ENCODE measurements at places on chromosomes 7 and 10.

DNA sequence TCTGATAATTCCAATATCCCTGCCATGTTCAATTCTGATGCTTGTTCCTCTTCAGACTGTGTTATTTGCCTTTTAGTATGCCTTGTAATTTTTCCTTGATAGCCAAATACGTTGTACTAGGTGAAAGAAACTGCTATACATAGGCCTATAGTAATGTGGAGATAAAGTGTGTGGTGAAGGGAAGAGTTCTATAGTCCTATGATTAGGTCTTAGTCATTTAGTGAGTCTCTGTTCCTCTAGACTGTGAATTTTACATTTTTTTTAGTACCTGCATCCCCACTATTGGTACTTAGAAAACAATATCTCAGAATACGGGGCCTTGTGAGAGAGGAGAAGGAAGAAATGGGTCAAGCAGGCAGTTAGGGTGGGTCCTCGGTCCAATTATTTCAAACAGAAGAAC is 59.6 kb upstream of the SEMA3E start:
- no peak for DNase-seq

GRCh38 chr10:118501171-118501570 is 94.3 kb downstream of the PRLHR start:
- DNase-seq = no peak

DNA sequence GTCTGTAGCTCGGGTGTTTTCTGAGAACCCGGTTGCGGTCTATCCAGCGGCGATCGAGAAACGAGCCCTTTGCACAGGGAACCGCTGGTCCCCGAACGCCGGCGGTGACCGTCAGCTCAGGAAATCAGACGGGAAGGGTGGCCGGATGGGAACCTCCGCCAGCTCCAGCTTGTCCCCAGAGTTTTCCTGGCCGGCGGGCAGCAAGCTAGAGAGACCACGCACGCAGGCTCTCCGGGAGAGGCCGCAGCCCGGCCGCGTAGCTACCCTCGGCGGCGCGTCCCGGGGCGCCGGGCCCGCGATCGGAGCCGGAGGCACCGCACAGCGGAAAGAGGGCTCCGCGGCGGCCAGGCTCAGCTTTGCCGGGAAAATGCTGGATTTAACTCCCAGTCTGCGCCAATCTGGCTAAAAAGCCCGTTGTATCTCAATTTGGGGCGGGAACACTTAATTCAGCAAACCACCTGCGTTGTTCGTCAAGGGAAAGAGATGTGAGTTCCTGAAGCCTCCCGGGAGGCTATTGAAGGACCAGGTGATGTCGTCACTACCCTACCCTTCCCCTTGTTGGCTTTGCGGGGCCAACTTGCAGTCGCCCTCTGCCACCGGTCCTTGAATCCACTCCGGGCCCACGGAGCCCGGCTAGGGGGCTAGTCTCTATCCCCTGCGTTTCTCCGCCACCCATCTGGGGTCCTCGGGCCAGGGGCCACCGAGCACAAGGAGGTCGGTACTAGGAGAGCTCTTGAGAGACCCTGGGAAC is 859 bp upstream of the CH25H start:
- DNase-seq = peak; percentile 69

DNA sequence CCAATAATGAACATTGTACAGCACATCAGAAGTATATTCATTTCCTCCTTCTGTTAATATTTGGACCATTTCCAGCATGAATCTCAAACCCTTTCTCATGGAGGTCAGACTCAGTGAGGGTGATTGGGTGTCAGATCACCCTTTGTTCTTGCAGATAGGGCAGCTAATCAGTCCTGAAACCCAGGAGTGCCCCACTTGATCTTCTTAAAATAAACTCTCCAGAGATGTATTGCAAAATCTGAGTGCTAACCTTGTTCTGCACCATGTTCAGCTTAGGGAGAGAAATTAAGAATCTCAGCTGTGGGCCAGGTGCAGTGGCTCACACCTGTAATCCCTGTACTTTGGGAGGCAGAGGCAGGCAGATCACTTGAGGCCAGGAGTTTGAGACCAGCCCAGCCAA is 869.4 kb downstream of the TYW1 start:
- DNase-seq = no peak

GRCh38 chr7:80736371-80737125 is 98.1 kb downstream of the CD36 start:
- DNase-seq = no peak

- no peak for DNase-seq
Observed at GRCh38 chr7:146656988-146657387, 540.4 kb downstream of the CNTNAP2 start.

DNA sequence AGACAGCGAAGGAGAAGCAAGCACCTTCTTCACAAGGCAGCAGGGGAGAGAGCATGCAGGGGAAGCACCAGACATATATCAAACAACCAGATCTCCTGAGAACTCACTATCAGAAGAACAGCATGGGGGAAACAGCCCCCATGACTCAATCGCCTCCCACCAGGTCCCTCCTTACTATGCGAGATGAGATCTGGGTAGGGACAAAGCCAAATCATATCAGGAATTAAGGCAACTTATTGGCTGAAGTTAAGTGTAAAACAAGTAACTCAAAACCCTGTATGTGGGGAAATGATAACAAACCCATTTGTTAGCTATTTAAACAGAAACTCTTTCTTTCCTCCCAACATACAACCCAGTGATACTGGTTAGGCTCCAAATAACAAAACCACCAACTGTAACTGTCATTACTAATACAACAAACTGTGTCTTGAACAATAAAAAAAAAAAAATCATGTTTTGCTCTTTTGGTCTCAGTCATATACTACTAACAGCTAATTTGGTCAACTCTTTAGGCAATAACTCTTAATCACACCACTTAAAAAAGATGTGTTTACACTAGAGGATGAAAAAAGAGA is 57.8 kb downstream of the MINDY3 start:
- DNase-seq = no peak

GRCh38 chr7:3326246-3326645 is 25.2 kb downstream of the SDK1 start:
- no peak for DNase-seq

GRCh38 chr10:12960334-12960898 is 41.1 kb downstream of the CCDC3 start:
- no peak for DNase-seq

GRCh38 chr7:134885967-134886352 is 100.3 kb upstream of the AGBL3 start:
- no peak for DNase-seq

GRCh38 chr7:156662277-156662676 is 21.7 kb downstream of the RNF32 start:
- no peak for DNase-seq

DNA sequence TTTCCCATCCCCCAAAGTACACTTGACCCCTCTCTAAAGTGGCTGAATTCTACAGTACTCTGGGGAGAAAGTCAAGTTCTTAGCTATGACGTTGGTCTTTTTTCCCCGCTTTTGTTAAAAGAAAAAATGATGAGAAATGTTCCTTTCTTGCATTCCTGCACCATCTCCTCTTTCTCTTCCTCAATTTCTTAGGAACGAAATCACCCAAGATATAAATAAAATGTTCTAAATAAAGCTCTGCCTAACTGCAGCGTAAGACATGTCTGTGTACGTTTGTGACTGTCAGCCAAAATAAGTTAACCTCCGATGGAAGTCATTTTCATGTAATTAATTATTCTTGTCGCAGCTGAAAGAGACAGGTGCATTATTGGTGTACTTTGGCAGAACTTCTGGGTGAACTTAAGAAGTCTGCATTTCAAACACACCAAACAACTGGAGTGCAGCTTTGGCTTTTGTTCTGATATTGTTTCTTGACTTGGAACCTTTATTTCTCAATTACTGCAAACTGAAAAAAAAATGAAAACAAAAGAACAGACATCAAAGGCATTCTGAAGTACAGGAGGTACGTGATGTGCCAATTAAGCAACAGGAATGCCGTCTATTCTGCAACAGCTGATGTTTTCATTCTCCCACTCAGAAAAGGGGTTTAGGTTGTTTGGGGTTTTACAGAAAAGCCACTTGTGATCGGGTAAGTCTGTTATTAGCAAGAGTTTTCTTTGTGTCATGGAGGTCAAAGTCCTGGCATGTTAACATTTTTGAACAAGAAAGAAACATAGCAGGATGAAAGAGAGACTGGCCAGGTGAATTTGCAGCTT is 82.4 kb upstream of the SDK1 start:
- no peak for DNase-seq

- DNase-seq = no peak
Observed at GRCh38 chr7:130332259-130333053, 12.2 kb upstream of the CPA5 start.

- peak; percentile 67 for DNase-seq
Observed at GRCh38 chr7:157474685-157475084, 137.9 kb downstream of the DNAJB6 start.

DNA sequence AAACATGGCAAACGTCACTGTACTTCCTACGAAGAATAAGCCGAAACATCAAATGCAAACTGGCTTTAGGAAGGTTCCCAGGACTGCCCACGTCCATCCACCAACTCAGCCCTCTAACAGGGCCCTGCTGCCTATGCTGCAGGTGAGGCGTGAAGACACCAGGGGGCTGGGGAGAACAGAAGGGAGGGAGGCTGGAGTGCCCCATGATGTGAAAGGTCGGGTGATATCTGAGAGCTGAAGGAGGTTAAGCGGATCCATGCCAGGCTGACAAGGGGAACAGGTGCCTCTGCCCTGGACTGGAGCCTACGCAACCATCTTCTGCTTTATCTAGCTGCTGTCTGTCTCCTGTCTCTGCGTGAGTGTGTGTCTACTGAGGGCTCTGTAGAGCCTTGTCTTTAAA is 40.2 kb upstream of the ATP6V0A4 start:
- DNase-seq = no peak

- no peak for DNase-seq
Observed at GRCh38 chr10:93061594-93062513, 1.3 kb downstream of the CYP26C1 start.

- DNase-seq = no peak
Observed at GRCh38 chr7:104093127-104093526, 103.7 kb upstream of the RELN start.

GRCh38 chr7:23426876-23427275 is 43.4 kb downstream of the IGF2BP3 start:
- no peak for DNase-seq

DNA sequence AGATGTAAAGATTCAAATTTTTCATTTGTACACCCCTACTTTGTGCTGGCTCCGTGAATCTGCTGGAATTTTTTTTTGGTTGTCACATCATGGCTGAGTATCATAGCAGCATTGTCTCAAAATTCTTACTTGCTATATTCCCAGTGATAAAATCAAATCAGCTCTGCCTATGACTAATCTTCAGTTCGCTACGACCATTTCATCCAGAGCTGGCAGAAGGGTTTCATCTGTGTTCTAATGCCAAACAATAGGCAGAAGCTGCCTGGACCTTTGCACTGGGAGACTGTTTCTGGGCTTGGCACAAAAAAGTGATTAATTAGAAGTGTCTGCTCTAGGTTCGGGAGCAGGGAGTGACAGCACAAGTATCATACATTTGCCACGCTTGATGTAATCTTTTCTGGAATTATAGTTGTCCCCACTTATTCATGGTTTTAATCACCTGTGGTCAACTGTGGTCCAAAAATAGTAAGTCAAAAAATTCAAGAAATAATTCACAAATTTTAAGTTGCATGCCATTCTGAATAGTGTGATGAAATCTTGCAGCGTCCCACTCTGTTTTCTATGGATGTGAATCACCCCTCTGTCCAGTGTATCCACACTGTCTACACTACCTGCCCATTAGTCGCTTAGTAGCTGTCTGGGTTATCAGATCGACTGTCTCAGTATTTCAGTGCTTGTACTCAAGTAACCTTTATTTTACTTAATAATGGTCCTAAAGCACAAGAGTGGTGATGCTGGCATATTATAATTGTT is 120.5 kb upstream of the IMMP2L start:
- no peak for DNase-seq

DNA sequence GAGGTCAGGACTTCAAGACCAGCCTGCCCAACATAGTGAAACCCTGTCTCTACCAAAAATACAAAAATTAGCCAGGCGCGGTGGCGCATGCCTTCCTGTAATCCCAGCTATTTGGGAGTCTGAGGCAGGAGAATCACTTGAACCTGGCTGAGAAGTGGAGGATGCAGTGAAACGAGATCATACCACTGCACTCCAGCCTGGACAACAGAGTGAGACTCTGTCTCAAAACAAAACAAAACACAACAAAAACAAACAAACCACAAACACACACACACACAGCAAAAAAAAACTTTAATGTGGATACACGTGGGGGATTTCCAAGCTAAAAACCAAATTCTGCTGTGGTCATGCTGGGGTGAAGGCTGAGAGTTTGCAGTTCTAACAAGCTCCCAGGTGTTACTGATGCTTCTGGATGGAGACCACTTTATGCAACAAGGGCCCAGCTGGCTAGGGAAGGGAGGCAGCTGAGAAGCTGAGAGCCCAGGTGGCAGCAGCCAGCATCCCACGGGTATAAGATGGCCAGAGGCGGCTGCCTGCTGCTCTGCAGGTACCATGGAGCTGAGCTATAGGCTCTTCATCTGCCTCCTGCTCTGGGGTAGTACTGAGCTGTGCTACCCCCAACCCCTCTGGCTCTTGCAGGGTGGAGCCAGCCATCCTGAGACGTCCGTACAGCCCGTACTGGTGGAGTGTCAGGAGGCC is at the start of gene ZP3:
TSS of gene ZP3 (plus strand) at position 538 of the 699 bp plus-strand sequence. CDS start at position 553, 15 bp downstream.
- DNase-seq = no peak

- no peak for DNase-seq
Observed at GRCh38 chr10:98226508-98227144, 41.4 kb downstream of the LOXL4 start.

DNA sequence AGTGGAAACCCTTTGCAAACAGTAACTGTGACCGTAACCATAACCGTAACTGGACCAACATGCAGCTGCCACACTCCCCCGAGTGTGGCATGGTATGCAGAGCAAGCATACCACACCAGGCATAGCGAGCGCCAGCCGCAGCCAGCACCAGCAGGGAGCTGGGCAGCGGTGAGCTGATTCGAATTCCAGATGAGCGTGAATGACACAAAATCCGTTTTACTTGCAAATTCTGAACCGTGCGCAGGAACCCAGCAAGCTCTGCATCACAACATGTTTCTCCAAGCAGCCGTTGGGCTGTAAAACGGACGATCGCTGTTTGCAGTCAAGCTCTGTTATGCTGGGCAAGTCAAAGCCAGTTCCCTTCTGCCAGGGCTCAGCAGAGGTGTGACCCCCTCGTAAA is 111.1 kb downstream of the OAT start:
- no peak for DNase-seq

- DNase-seq = no peak
Observed at GRCh38 chr10:4162571-4163286, 377.7 kb upstream of the KLF6 start.

GRCh38 chr7:69537691-69538090 is 60.6 kb upstream of the AUTS2 start:
- DNase-seq = no peak

DNA sequence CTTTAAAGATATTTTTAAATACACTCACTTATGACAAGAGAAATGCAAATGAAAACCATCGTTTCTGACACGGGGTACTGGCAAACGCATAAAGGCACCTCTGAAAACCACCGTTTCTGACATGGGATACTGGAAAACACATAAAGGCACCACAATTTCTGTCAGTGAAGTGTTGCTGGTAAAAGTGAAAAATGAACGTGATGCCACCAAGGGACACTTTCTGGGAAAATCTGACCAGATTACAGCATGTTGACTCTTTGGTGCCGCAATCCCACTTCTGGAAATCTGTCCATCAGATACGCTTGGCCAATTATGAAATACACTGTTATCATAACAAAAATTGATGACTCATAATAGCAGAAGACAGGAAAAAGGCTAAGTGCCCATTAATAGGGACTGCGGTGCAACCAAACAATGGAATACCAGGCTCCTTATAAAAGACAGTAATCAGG is 131.7 kb downstream of the ZMYND11 start:
- DNase-seq = no peak

All from suprapubic skin (tissue), 4 donors.